ENCODE measurements at places on chromosomes 13 and 19.

DNA sequence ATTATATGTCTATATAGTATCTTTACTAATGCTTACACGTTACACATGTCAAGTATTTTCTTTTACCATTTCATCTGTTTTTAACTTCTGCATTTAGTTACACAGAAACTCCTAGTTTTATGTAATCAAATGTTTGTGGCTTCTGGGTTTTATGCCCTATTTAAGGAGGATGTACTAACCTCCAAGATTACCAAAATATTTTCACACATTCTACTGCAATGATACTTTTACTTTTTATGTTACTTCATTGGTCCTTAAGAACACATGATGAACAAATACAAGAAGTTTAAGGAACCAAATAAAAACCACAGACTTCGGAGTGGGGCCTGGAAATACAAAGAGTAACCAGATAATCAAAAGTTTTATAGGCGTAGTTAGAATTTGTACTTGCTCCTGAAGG, 37.2 kb downstream of the ZC3H13 start:
- no peak for DNase-seq

- DNase-seq: no peak
Observed at GRCh38 chr13:40352380-40352778, 314.1 kb downstream of the FOXO1 start.

- no peak for DNase-seq
Observed at GRCh38 chr19:389255-389934, 19.6 kb downstream of the C2CD4C start.

GRCh38 chr13:80454245-80454644, 113.3 kb upstream of the SPRY2 start:
- DNase-seq: peak; percentile 98

DNA sequence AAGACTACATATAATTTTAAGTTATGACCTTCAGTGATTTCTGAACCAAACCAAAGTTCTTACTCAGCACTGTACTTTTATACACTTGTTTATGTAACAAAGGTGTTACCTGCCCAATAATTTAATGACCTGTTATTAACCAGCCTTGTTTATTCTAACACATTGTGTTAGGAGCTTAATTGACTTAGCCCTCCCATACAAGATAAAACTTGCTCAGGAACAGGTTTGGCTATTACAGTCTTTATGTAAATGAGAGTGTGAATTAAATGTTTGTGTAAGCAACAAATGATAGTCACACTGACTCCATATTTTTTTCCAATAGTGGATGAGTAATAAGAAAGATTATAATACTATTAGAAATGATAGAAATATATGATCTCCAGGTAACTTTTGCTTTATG, 51.8 kb upstream of the MYCBP2 start:
- no peak for DNase-seq

DNA sequence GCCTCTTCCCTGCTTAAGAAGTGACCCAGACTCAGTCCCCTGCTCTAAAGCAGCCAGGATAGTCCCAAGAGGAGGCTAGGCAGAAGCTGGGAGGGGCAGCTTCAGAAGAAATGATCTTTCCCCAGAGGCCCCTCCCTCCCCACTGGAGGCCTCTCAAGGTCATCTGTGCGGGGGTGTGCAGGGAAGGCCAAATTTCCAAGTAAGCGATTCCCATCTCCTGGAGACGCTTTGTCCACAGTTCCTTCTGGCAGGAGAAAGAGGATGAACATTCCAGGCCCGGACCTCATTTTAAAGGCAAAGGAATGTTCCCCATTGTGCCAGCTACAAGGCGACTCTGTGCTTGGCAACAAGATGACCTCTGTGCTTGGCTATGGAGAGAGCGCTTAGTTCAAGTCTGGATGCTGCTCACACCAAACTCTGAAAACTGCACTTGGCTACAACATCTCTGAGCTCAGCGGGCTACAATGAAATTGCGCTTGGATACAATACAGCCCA, 23.5 kb downstream of the COL5A3 start:
- no peak for DNase-seq

GRCh38 chr19:31910224-31910623, 435.2 kb upstream of the ZNF507 start:
- no peak for DNase-seq

GRCh38 chr13:110520431-110521295, 40.9 kb downstream of the RAB20 start:
- peak; percentile 26 for DNase-seq

GRCh38 chr19:54475706-54476105, 2.6 kb upstream of the CDC42EP5 start:
- DNase-seq: no peak

DNA sequence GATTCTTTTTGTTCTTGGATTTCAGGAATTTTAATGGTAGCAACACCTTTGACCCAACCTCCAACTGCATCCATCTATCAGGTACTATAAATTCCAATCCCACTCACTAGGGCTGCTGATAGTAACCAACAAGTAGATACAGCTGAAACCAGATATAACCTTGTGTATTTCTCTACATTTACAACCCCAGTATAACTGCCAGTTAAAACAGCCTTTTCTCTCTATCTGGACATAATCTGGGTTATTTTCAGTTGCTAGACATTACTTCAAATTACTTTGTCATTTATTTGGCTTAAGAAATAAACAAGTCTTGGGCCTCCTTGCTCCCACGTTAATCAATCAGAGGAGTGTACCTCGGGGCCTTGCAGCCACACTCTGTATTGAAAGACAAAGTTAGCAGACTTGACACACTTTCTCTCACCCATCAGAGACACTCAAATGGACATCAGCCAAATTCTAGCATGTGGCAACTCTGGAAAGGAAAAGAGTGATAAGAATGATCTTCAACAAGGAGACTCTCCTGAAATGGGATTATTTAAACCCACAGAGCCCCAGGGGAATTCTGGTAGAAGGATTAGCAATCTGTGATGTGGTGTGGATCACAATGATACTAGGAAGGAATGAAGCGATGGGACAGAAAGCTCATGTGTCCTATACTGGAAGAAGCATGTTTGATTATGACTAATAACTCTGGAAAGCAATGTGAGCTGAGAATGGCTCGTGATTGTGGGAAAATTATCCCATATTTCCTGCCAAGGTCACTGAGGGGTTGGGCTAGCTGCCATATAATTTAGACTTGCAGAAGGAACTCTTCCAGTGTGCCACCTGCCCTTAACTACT, 157.5 kb downstream of the FLT1 start:
- no peak for DNase-seq

- no peak for DNase-seq
Observed at GRCh38 chr13:52837850-52838249, 10.6 kb downstream of the PCDH8 start.

DNA sequence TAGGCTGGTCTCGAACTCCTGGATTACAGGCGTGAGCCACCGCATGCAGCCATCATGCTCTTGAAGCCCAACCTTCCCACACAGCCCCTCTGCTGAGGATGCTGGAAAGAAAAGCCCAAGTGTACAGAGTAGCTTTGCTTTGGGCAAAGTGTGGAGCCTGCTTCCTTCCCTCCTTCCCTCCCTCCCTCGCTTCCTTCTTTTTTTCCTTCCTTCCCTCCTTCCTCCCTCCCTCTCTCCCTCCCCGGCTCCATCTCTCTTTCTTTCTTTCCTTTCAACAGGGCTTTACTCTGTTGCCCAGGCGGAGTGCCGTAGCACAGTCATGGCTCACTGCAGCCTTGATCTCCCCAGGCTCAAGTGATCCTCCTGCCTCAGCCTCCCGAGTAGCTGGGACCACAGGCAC, 2.7 kb downstream of the CC2D1A start:
- no peak for DNase-seq

- DNase-seq: no peak
Observed at GRCh38 chr13:24650161-24650560, 30.0 kb upstream of the ATP12A start.

DNA sequence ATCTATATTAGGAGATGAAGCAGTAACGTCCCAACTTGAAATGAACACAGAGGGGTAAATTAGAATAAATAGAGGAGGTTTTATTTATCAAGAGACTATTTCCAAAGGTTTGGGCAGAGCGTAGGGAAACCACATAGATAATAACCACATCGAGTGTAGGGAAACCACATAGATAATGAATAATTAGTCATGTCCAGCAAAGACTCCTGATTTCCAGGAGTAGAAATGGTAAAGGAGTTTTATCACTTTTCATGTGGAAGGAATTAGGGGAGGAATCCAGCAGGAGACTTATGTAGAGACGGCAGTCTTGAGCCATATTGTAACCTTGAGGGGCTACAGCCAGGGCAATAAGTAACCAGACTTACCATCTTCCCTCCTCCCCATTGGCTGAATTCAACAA, 136.3 kb upstream of the CSNK1A1L start:
- no peak for DNase-seq

DNA sequence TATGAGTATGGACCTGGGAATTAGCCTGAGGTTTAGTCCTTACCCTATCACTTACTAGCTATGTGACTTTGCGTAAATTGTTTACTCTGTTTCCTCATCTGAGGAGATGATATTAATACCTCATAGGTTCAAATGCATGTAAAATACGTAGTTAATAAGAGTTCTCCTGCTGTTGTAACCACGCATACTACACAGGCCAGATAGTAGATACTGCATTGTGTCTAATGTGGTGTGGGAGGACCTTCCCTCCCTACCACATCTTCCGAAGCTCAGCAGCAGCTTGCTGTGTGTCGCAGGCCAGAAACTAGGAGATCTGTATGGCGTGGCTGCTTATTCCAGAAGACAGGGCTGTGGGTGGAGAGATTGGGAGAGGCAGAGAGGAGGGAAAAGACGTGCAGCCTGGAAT, 23.0 kb downstream of the GTF2F2 start:
- no peak for DNase-seq

DNA sequence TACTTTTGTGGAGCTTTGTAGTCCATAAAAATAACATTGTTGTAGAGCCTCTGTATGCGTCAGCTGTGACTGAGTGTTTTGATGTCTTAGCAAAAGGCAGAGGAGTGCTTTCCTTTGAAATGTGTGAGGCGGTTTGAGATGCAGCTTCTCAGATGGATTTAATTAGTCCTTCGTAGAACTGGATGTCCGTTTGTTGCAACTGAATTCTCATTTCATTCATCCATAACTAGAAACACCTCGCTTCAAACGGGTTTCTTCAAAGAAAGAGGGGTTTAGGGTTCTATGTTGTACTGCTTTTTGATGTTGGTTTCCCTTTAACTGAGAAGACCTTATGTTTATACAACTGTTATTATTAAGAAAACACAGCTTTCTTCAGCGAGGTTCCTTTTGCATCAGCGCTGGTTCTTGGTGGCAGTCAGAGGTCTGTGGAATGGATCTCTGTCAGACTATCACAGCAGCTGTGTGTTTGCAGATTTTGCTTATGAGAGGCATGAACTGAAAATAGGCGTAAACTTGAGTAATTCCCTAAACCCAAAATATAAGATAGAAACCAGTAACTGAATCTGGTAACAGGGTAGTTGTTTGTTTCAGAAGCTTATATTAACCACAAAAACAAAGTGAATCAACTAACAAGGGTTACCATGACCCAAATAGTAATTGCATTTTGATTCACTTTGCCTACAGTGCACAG, 194.4 kb downstream of the GGACT start:
- no peak for DNase-seq

- DNase-seq: no peak
Observed at GRCh38 chr13:104315606-104316005, 1249.4 kb upstream of the SLC10A2 start.

- no peak for DNase-seq
Observed at GRCh38 chr19:46179076-46179759, 31.2 kb downstream of the IGFL2 start.

DNA sequence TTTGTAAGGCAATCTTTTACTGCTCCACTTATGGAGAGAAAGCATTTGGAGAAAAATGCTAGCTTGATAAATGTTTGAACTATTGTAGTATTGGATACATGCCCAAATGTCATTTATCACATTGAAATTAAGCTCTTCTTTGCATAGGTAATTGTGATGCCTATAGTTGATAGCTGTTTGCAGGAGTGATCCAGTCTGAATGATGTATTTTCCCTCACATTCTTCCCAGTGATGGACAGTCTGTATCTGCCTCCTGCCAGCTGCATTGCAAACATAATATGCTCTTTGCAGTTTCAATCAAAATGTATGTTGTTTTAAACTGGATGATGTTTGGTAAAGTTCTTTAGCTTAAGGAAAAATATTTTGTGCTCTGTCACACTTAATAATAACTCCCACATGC, 89.8 kb downstream of the EDNRB start:
- no peak for DNase-seq

DNA sequence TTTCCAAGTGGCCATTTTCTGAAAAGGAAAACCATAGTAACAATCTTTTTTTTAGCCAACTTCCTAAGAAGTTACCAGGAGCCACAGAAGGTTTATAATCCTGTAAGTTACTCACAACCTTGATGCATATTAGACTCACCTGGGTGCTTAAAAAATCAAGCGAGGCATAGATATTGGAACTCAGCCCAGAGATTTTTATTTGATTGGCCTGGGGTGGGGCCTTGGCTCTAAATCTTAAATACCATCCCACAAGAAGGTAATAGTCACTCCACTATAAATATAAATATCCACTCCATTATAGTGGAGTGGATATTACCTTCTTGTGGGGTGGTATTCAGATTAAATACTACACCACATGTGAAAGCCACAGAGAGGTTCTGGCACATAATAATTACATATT, 429.6 kb downstream of the RFC3 start:
- no peak for DNase-seq

- no peak for DNase-seq
Observed at GRCh38 chr13:20144141-20144850, 16.6 kb downstream of the GJA3 start.

DNA sequence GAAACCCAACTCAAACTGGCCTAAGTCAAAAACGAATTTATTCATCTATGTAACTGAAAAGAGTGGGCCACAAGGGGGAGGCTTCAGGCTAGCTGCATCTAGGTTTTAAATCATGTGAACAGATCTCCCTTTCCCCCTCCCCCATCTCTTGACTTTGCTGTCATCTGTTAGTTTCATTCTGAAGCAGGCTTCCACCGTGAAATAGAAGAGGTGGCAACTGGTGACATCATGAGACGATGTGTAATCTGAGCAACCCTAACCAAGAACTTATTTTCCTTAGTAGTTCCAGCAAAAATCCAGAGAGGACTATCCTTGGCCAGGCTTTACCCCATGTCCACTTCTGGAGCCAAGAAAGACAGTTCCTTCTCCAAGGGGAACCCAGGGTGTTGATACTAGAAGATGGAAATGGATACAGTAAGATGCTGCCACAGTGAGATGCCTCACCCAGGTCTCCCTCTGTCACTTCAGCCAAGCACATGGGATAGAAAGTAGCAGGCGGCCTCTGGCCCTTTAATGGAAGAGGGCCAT, 9.4 kb downstream of the SAMD4B start:
- DNase-seq: no peak

GRCh38 chr19:49664171-49665035, 1.3 kb downstream of the IRF3 start:
- peak; percentile 80 for DNase-seq

GRCh38 chr13:23870356-23871140, 18.7 kb downstream of the MIPEP start:
- no peak for DNase-seq

DNA sequence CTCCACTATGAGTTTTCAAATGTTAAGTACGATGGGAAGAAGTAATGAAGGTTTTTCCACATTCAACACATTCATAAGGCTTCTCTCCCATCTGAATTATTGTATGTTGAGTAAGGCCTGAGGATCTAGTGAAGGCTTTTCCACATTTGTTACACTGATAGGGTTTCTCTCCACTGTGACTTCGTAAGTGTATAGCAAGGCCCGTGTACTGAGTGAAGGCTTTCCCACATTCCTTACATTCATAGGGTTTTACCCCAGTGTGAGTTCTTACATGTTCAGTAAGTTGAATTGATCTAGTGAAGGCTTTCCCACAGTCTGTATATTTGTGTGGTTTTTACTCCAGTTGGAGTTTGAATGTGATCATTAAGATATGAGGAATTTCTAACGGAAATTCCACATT, 44.4 kb downstream of the ZNF846 start:
- DNase-seq: no peak

GRCh38 chr13:105957769-105958438, 577.6 kb downstream of the EFNB2 start:
- no peak for DNase-seq
